Ovary (tissue), 10 donors: ENCODE measurements at places on chromosomes 6 and 20. TPM values are rescaled to one million over a fixed set of nuclear protein-coding genes. Genes with fewer than 3 reads are reported as not detected.

The GHRH gene
- not detected for total RNA-seq

The NFS1 gene
- total RNA-seq = 29.4 TPM

GRCh38 chr6:9405369-9405768 is 970.0 kb upstream of the SLC35B3 start:
- H3K27ac ChIP-seq = no peak overlapping the region
- no peak for DNase-seq
- no peak overlapping the region for H3K4me3 ChIP-seq
- H3K4me1 ChIP-seq = no peaks in the 10 kb centered on the region
- H3K27me3 ChIP-seq = no peaks in the 10 kb centered on the region

DNA sequence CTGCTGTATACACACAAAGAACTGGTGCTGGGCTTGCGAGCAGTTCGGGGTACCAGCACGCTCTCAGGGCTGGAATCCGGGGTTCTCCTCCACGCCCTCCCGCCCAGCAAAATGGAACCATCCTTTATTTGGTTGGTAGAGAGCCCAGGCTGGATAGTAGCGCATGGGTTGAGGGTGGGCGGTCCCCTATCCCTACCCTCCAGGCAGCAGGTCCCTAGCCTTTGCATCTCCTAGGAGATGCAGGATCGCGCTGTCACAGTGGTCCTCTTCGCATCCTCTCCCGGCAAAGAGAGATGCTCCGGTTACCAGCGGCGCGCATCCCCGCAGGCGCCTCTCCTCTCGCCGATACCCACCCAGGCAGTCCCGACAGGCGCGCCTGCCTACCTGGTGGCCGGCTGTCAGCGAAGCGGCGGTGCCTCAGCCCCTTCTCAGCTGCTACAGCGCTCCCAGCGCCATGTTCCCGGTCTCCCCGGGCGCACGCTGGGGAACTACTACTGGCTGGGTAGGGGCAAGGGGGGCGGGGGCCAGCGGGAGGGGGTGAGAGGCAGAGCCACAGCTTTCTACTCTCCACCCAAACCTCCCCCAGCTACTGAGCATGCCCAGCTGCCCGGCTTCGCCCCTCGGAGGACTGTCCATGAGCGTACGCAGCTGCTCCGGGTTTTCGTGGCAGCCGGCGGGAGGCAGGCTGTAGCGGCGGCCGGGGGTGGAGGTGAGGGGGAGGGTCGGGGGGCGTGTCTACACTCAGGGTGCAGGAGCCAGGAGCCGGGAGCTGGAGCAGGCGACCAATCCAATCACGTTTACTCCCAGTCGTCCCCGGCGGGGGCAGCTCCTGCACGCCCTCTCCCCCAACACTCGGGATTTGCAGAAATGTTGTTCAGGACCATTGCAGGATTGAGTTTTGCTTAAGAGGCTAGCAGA is at the start of gene PAK5:
PAK5 (minus strand) TSS at position 699 of the 918 bp plus-strand sequence. CDS start 194,748 bp downstream, outside the sequence.
- DNase-seq = no peak
- no peak within 1 kb of the TSS for H3K27ac ChIP-seq
- no peaks in the 10 kb centered on the region for H3K27me3 ChIP-seq

The CDSN gene
- total RNA-seq = not detected

- no peaks in the 10 kb centered on the region for H3K36me3 ChIP-seq
- H3K27me3 ChIP-seq = no peaks in the 10 kb centered on the region
- no peak overlapping the region for H3K27ac ChIP-seq
- H3K4me3 ChIP-seq = no peak overlapping the region
- DNase-seq = no peak
- no peaks in the 10 kb centered on the region for H3K4me1 ChIP-seq
Observed at GRCh38 chr6:84688141-84688873, 76.1 kb downstream of the TBX18 start.

The SLC12A5 gene
- 1.2 TPM for total RNA-seq

DNA sequence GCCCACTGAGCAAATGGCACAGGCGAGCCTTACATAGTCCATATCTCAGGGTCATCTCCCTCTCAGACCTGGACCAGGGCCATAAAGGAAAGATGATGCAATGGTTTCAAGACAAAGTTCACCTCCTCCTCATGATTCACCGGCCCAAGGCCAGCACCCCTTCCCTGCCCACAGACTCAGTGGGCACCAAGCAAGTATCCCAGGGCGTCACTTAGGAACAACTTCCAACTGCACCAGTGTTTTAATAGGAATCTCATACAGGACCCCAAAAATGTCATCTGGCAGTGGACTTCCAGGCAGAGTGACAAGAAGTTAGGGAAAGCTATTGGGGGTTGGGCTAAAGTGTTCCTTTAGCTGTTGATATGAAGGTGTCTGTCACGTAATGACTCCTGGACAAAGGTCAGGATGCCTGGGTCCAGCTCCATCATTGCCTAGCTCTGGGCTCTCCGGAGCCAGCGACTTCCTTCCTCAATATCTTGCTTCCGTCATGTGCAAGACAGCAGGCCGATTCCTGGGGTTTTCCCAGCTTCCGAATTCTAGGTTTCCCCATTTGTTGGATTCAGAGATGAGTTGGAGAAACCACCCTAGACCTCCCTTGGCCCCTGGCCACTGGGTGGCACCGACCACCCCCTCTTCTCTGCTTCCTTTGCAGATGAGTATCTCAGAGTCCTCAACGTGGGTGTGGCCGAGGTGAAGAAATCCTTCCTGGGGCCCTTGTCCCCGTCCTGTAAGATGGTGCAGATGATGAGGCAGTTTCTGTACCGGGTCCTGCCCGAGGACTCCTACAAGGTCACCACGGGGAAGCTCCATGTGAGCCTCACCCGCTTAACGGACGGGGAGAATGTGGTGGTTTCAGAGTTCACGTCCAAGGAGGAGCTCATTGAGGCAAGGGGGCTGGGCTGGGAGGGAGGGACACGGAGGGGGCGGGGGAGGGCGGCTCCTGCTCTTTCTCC is 21.1 kb downstream of the PNPLA1 start:
- H3K4me1 ChIP-seq = no peaks in the 10 kb centered on the region
- no peaks in the 10 kb centered on the region for H3K36me3 ChIP-seq
- H3K4me3 ChIP-seq = no peak overlapping the region
- no peak for DNase-seq

GRCh38 chr6:130713144-130713543 is 114.1 kb upstream of the SMLR1 start:
- H3K27me3 ChIP-seq = no peaks in the 10 kb centered on the region
- H3K4me3 ChIP-seq = no peak overlapping the region
- H3K36me3 ChIP-seq = no peaks in the 10 kb centered on the region
- DNase-seq = no peak

DNA sequence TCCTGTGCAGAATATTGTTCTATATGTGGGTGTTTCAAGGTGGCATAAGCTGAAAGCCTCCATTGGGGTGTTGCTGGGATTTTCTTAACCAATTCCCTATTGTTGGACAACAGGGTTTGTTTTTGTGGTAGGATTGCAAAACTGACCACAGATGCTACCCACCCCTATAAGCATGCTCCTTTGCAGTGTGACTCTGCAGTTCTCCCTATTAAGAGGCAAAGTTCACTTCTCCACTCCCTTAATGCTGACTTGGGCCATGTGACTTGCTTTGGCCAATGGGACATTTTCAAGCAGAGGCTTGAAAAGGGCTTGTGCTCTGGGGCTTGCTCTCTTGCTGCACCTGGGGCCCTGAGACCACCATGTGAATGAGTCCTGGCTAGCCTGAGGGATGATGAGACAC is 8.5 kb upstream of the ANGPT4 start:
- no peaks in the 10 kb centered on the region for H3K36me3 ChIP-seq
- H3K27me3 ChIP-seq = no peaks in the 10 kb centered on the region
- peaks cover 2% of the 10 kb centered on the region for H3K4me1 ChIP-seq
- no peak overlapping the region for H3K27ac ChIP-seq
- no peak for DNase-seq

DNA sequence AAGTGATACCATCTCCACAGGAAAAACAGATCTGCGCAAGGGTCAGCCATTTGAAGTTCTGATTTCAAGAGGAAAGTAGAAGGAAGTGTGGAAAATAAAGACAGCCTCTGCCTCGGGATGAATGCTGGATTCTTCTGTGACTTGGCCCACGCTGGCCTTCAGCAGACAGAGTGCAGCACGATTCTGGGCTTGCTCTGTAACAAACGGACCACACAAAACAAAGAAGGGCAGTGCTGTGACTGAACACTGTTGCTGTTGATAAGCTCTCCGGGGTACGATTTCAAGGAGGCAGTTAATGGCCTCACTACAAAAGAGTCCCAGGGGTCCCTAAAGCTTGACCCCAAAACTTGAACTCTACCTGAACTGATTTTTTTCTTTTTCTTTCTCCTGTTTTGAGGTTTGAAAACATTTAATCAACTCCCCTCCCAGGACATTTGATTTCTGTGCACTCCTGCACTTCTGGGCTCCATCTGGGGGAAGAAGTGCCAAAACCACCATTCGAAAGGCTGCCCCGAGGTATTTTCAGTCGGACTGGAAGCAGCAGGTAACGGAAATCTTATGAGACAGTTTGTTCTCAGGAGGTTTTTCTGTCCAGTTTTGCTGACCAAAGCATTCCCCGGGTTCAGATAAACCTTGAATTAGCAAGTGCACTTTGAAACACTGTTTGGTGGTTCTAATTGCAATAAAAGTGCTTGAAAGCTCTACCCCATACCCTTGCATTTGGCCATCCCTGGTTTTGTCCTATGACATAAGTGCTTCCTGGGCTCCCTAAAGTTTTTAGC is 189.6 kb downstream of the MYLK4 start:
- H3K27ac ChIP-seq = no peak overlapping the region
- no peaks in the 10 kb centered on the region for H3K36me3 ChIP-seq
- no peak for DNase-seq
- H3K27me3 ChIP-seq = no peaks in the 10 kb centered on the region
- H3K4me1 ChIP-seq = no peaks in the 10 kb centered on the region
- H3K4me3 ChIP-seq = no peak overlapping the region

- no peaks in the 10 kb centered on the region for H3K36me3 ChIP-seq
- H3K27me3 ChIP-seq = no peaks in the 10 kb centered on the region
- H3K4me3 ChIP-seq = peak overlapping the region; percentile 59
- no peak for DNase-seq
Observed at GRCh38 chr6:26187981-26188635, 100.9 kb downstream of the HFE start.

DNA sequence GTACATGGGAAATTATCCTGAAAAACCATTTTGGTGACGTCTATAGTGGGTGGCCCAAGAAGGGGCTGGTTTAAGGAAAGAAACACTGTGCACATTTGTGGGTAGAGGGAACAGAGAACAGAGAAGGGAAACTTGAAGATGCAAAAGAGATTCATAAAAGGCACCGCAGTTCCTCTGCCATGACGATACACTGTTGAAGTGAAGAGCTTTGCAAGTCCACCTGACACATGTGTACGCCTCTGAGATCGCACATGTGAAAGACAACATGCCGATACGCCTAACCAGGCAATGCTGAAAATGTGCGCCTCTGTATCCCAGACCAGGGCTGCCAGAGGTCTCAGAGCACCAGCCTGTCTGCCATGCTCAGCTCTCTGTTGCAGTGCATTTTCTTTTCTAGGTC is 180.9 kb downstream of the KIF16B start:
- peaks cover 2% of the 10 kb centered on the region for H3K4me1 ChIP-seq
- no peak overlapping the region for H3K27ac ChIP-seq
- no peaks in the 10 kb centered on the region for H3K27me3 ChIP-seq

DNA sequence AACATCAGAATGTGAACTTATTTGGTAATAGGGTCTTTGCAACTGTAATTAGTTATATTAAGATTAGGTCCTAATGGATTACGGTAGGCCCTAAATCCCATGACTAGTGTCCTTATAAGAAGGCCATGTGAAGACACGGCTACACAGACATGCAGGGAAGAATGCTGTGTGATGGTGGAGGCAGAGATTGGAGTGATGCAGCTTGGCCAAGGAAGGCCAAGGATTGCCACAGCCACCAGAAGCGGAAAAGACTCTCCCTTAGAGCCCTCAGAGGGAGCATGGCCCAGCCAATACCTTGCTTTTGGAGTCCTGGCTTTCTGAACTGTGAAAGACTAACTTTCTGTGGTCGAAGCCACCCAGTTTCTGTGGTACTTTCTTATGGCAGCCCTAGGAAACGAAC is 9.7 kb upstream of the SMIM13 start:
- DNase-seq = no peak
- no peaks in the 10 kb centered on the region for H3K36me3 ChIP-seq
- no peaks in the 10 kb centered on the region for H3K27me3 ChIP-seq

The TP53TG5 gene
- not detected for total RNA-seq

- H3K27me3 ChIP-seq = no peaks in the 10 kb centered on the region
- no peaks in the 10 kb centered on the region for H3K36me3 ChIP-seq
- DNase-seq = no peak
Observed at GRCh38 chr20:6925744-6926278, 158.3 kb downstream of the BMP2 start.

DNA sequence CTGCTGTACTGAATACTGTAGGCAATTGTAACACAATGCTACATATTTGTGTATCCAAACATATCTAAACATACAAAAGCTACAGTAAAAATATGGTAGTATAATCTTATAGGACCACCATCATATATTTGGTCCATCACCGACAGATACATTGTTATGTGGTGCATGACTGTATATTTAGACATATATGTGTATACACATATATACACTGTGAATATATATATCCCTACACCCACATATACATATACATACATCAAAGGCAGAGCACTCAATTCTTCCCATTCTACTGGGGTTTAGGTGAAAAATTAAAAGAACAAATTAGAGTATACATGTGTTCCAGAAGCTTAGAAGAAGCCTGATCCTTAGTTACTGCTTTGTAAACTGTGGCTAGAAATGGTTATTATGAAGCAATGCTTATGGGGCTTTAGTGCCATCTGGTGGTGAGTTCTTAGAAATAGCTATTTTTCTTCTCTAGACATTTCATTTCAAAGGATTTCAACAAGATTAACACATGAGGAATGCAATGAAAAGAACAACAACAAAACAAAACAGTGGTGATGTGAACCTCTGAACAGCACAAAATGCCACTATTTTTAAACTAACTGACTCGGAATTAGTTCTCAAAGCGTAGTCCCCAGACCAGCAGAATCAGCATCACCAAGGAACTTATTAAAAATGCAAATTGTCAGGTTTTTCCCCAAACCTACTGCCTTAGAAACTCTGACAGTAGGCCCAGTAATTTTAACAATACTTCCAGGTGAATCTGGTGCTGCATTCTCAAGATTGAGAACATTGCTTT is 38.0 kb downstream of the PKHD1 start:
- no peak for DNase-seq
- no peaks in the 10 kb centered on the region for H3K4me1 ChIP-seq
- no peaks in the 10 kb centered on the region for H3K27me3 ChIP-seq
- no peaks in the 10 kb centered on the region for H3K36me3 ChIP-seq
- no peak overlapping the region for H3K27ac ChIP-seq

The ARFGEF3 gene
- 0.72 TPM for total RNA-seq

The SPTLC3 gene
- total RNA-seq = 8.8 TPM

- H3K27ac ChIP-seq = no peak overlapping the region
- DNase-seq = no peak
- H3K4me1 ChIP-seq = peaks cover 3% of the 10 kb centered on the region
- H3K27me3 ChIP-seq = no peaks in the 10 kb centered on the region
- H3K36me3 ChIP-seq = no peaks in the 10 kb centered on the region
Observed at GRCh38 chr20:3479759-3480615, 9.2 kb downstream of the ATRN start.

The CLPSL1 gene
- total RNA-seq = not detected
